ENCODE measurements at places on chromosomes 2 and 18.

DNA sequence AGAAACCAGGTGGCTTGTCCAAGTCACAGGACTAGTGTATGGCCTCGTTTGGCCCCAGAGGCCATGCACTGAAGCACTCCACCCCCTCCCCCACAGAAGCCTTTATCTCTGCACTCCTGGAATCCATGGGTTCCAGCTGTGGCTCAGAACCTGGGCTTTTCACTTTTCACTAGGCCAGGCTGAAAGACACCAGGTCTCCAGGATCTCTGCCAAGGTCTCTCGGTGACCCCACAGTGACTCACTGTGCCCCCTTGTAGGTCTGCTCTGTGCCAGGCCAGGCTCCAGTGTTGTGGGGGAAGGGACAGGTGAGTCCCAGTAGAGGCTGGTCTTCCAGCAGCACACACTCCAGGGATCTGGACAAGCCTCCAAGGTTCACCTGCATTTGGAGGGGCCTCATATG lies 31.0 kb upstream of the GLI2 start:
- DNase-seq: no peak

DNA sequence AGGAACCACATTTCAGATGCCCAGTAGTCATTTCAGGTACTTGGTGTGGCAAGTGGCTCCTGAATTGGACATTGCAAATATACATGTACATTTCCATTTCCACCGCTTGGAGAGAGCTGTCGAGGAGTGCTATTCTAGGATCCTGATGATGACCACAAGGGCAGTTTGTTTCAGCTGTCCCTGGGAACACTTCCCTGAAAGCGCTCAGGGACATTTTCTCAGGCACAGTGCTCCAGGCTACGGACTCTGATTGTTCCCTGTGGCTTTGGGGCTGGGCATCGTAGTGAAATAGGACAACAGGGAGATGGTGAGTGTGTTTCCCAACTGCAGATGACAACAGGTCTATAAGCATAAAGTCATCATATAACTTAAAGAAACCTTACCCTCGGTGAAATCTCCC lies 3.1 kb downstream of the DBI start:
- DNase-seq: no peak

DNA sequence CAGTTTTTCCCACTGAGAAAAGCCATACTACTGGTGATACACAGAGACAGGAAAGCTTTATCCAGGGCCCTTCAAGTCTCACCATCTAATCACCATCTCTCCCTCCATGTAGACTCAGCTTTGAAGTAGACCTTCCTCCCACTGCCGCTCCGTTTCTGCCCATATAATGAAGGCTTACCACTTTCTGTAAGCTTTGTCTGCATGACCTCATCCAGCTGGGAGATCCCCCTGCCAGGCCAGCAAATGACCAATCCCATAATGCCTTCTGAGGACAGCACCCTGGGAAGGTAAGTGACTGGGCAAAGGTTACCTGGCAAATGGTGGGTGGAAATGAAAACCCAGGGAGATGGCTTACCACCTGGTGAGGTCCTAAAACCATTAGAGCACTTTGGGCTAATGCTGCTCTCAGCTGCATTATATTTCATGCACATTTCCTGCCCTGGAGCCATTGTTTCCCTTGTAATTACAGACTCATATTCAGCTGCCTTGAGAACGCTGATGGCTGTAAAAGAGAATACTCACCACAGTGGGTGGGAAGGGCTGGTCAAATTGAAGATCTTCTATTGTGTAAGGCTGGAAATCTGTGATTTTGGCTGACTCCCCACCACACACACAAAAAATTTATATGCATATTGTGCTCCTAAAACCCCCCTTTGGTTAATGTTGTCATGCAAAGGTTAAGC lies 350.7 kb upstream of the SYT4 start:
- DNase-seq: no peak

DNA sequence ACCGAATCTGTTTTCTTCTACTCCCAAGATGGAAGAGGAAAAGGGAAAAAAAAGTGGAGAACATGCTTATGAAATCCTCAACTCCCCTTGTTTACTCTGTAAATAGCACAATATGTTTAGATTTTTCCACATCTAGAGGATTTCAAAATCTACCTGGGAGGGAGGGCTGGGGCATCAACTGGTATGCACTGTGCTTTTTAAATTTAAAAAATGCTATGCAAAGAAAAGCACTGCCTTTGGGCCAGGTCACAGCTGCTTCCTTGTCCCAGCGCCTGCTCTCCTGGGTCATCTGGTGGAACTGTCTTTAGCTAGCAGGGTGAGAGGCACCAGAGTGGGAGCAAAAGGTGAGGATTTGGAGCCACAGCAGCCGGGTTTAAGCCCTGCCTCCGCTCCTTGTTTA lies 88.2 kb upstream of the BOD1L2 start:
- no peak for DNase-seq

DNA sequence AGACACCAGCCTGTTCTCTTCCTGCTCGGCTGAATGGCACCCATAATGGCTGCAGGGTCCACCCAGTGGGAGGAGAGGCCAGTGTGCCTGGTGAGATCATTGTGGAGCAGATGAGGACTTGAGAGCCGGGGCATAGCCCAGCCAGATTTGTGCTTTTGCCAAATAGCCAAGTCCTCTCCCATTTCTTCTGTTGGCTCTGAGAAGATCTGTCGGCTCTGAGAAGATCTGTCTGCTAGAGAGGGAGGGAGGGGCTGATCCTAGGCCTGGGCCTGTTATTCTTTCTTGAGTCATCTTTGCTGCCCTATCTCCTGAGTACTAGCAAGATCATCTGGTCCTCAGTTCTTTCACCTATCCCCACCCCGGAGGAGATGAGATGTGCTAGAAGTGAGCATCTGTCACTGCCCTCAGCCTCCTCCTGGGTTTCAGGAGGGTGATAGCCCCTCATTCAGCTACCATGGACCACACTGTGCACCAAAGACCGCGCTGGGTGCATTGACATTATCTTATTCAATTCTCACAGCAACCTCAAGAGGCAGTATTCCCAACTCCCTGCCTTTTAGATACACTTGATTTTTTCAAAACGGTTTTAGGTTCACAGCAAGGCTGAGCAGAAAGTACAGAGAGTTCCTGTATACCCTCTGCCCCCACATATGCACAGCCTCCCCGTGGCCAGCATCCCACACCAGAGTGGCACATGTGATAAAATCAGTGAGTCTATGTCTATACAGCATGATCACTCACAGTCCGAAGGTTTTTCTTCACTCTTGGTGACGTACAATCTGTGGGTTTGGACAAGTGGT lies 98.6 kb downstream of the CAPN13 start:
- DNase-seq: no peak

- no peak for DNase-seq
These were observed 83.8 kb upstream of the TMEM17 start for GRCh38 chr2:62589691-62590356.

DNA sequence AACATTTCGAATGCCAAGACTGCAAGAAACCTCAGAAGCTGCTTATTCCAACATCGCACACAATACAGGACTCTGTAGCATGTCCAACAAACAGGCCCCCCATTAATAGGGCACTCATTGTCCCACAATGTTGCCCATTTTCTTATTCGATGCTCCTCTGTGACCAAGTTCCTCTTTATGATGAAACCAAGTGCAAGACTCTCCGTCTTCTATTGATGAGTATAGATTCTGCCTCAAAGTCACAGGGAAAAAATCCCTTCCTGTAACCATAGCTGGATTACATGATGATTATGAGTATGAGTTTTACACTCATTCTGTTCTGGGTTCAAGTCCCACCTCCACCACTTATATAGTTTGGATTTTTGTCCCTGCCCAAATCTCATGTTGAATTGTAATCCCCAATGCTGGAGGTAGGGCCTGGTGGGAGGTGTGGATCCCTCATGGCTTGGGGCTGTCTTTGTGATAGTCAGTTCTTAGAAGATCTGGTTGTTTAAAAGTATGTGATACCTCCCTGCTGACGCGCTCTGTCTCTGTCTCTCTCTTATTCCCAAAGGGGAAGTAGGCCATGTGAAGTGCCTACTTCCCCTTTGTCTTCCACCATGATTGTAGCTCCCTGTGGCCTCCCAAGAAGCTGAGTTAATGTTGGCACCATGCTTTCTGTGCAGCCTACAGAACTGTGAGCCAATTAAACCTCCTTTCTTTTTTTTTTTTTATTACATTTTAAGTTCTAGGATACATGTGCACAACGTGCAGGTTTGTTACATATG lies 148.7 kb downstream of the OSR1 start:
- no peak for DNase-seq

DNA sequence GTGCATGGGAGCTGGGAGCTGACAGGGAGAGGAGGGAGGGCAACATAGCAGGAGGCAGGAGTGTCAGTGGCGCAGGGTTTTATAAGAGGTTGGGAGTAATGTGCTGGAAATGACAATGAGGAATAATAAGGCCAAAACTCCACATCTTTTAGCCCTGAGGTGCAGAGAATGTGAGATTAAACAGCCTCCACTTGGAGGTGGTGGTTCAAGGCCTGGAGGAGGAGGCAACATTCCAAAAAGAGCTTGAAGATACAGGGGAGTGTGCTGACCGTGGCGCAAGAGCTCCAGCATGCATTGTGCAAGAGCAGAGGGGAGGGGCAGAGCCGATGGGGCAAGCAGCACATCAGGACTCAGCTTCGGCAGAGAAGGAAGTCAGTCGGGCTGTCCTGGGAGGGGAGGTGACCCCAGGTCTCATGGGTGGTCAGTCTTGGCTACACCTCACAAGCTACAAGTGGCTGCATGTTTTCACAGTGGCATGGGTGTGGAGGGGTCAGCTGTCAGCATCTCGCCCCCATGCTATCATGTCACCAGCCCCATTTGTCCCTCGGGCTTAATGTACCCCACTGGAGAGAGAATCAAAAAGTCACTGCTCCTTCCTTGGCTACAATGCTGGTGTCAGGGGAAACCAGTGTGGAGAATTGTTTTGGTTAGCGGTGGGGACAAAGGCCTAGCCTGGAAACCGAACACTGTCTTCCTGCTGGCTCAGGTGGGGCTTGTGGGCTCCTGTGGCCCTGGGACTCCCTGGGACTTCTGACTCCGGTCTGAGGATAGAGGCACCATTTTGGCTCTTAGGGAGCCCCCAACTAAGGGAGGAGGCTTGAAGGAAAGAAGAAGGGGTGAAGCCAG lies 208.0 kb downstream of the ZFP36L2 start:
- DNase-seq: no peak

DNA sequence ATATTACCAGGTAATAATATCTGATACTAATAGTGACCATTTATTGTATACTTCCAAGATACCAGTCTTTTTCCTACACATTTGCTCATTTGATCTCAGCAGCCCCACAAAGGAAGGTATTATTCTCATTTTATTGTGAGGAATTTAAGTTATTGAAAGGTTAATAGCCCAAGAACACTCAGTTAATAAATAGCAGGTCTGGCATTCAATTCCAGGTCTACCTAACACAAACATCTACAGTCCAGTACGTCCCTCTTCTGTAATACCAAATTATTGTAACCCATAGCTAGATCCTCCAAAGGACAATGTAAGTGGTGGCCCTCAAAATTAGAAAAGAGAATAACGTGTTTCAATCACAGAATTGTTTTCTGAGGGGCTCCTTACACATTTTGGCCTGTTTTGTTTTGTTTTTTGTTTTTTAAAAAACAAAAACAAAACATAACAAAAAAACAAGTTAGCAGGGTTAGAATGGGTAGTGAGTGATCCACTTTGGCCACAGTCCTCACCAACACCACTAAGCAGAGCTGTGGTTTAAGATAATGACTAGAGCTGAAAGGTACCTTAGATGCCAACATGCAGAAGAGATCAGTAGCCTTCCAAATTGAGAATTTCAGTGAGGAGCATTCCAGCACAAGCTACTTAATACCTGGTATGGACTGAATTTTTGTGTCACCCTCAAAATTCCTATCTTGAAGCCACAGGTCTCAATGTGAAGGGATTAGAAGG lies 137.5 kb downstream of the DYM start:
- DNase-seq: no peak

DNA sequence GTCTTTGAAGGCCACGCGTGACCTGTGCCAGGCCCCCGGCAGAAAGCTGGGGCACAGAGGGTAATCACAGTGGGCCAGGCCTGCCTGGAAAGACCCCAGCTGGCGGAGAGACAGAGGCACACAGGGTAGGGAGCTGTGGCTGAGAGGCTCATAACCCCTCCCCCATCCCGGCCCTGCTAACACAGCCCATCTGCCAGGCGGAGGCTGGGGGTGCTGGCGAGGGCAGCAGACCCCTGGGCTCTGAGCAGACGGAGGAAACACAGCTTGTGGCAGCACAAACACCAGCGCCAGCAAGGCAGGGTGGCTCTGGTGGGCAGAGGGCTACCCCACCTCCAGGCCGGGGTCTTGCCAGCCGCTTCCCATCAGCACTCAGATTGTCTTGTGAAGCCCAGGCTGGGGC lies 19.0 kb downstream of the HS6ST1 start:
- no peak for DNase-seq

DNA sequence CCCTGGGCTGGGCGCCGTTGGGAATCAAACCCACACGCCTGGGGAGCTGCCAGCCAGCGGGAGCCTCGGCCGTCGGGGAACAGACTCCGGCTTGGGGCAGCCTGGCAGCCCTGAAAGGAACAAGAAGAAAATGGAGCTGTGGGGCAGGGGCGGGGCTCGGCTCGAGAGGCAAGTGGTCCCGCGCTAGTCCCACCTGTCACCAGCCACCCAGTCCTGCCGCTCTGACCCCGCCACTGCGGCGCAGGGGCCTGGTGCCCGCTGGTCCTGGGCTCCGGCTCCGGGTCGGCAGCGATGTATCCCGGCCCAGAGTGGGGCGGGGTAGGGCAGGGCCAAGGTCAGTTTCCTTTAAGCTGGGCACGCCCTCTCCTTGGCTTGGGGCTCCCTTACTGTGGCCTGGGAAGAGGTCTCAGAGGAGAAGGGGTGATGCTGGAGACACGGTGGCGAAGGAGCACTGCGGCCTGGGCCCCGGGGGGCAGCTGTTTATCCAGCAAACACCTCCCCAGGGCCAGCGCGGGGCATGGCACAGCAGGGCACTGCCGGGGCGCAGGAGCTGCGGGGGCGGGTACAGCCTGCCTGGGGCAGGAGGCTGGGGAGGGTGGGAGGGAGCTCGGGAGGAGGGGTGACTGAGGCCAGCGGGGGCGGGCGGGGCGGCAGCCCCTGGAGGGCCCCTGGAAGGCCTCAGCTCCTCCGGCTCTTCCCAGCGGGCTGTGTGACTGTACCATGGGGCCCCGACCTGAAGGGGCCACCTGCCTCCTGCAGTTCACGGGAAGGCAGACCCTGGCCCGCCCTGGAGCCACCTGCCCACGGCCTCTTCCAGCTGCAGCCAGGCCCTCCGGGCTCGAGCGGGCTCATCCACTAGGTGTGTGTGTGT lies 15.6 kb downstream of the ODC1 start:
- no peak for DNase-seq

- DNase-seq: no peak
These were observed 1.7 kb downstream of the MAP2 start for GRCh38 chr2:209425471-209426071.

- DNase-seq: no peak
These were observed 29.2 kb downstream of the EPAS1 start for GRCh38 chr2:46326231-46326980.

- no peak for DNase-seq
These were observed 999.8 kb upstream of the CDH2 start for GRCh38 chr18:29176681-29177080.
